ENCODE measurements at places on chromosomes 4 and X.
A peak's percentile ranks its signal among the peaks of the same experiment; 100 is the strongest.

DNA sequence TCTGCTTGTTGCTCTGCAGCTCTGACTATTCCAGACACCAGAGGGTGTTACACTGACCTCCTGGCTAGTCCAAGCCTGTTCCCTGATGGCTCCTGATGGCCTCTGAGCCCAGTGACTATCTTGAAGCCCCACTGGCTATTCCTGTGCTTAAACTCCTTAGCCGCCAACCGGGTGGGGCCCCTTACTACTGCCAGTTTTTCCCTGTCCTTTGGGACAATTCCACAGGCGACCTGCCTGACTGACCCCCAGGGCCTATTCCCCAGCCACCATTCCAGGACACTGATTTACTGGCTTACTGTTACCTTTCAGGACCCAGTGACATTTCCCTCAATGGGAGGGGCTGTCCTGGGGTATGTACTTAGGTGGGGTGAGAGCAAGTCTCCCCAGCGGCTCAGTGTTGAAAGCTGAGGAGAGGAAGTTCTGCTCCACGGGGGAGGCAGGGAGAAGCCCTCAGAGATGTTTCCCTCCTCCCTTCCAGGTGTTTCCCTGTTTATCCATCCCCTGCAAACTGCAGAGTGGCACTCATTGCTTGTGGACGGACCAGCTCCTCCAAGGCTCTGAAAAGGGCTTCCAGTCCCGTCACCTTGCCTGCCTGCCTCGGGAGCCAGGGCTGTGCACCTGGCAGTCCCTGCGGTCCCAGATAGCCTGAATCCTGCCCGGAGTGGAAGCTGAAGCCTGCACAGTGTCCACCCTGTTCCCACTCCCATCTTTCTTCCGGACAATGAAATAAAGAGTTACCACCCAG, 4.0 kb downstream of the TIMP1 start:
- DNase-seq, result no peak

GRCh38 chr4:8171984-8172924, 13.6 kb upstream of the ABLIM2 start:
- no peak for DNase-seq

GRCh38 chr4:151888367-151888866, 127.6 kb upstream of the GATB start:
- DNase-seq, result no peak

DNA sequence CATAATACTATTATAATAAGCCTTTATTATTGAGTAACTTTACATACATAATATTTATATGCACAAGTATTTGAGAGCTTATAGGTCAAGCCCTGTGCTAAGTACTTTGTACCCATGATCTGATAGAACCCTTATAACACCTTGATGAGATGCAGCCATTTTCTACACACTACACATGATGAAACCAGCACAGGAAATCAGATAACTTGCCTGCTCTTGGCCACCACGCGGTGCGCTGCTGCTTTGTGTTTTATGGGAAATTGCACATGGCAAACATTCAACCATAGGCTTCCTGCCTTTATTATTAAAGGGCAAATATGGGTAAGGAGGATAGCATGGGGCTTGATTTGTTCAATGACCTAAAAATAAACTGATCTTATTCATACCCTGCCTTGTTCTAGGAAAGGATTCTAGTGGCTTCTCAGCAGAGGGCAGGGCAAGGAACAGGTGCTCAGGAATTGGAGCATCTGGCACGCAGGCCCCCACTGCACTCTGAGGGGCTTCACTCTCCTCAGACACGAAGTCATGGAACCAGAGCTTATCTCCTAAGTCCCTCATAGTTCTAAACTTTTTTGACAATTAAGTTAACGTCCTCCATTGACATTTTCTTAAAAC, 31.6 kb upstream of the NAP1L5 start:
- no peak for DNase-seq

DNA sequence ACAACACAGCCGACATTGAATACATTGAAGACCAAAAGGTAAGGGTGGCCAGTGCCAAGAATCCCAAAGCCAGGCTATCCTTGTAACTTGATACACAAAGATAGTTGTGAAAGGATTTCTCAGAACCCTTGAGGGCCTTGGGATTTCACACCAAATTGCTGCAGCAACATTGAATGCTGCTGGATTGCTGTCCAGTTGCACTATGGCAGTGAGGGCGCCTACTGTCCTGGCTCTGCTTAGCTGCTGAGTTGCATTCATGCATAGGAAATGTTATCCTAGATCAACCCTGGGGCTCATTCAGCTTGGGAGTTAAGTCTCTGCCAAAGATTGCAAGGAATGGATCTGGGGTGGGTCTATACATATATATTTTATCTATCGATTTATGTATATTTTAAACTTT, 38.7 kb downstream of the LONRF3 start:
- DNase-seq, result no peak

DNA sequence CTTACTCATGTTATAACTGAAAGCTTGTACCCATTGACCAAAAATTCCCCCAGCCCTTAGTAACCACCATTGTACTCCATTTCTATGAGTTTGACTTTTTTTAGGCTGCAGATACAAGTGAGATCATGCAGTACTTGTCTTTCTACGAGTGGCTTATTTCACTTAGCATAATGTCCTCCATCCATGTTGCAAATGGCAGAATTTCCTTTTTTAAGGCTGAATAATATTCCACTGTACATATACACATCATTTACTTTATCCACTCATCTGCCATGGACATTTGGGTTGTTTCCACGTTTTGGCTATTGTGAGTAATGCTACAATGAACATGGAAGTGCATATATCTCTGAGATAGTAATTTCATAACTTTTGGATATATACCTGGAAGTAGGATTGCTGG, 10.4 kb downstream of the RBM3 start:
- no peak for DNase-seq

DNA sequence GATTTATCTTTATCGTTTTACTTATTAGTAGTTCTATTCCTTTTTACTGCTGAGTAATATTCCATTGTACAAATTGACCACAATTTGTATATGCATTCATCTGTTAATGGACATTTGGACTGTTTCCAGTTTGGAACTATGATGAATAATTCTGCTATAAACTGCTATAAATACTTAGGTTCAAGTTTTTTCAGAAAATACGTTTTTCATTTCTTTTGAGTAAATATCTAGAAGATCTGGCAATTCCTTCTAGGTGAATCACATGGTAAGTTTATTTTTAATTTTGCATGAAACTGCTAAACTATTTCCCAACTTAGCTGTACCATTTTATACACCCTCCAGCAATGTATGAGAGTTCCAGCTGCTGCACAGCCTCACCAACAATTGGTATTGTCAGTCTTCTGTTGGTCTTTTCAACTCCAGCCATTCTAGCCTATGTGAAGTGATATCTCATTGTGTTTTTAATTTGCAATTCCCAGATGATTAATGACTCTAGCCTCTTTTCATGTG, 22.2 kb downstream of the LIN54 start:
- no peak for DNase-seq

DNA sequence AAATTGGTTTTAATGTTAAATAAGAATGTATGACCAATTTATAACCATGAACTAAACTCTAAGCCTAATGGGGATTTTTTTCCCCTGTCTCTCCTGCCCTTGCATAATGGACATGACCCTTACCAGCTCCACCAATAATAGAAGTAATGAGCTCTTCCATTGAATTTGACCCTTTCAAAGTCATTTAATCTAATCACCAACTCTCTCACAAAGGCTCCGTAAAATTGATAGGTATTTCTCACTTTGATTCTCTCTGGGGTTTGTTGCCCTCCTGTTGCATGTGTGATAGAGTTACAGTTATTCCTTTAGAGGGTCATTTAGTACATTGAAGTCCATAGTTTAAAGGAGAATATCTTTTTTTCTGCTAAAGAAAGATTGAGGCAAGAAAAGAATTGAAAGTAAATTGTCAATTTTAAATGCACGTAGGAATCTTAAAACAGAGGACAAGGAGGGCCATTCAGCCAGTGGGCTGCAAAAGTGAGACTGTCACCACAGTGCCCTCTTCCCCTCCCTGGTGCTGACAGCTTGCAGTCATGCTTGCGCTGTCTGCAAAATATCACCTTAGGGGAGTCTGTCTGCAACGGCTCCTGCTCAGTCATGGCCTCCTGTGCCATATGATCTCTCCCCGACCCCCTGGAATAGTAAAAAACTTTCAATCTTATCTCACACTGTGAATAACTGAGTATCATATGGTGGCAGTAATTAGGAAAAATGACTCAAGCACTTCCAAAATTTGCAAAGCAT, 307.5 kb upstream of the GNPDA2 start:
- DNase-seq, result no peak

- DNase-seq, result no peak
Measured at GRCh38 chr4:14744346-14744745, 257.9 kb upstream of the CPEB2 start.

- DNase-seq, result peak; percentile 82
Measured at GRCh38 chrX:154547245-154548027, at the start of gene IKBKG. IKBKG (plus strand) TSS chrX:154547620; CDS start chrX:154552003, 4,383 bp downstream.

DNA sequence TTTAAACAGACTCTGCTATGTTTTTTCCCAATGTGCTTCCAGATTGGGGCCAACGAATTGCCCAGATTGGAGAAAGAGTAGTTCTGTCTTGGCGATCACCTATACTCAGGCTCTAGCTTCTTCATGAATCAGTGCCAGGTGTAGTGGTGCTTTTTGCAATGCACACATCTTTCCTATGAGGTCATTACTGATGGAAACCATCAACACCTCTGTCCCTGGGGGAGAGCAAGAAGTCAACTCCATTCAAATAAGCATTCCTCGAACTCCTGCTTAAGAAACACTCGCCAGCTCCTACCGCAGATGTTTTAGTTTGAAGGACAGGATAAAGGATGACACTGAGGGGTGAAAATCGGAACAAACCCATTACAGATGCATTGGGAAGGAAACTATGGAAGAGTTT, 156.5 kb upstream of the DKK2 start:
- DNase-seq, result no peak

DNA sequence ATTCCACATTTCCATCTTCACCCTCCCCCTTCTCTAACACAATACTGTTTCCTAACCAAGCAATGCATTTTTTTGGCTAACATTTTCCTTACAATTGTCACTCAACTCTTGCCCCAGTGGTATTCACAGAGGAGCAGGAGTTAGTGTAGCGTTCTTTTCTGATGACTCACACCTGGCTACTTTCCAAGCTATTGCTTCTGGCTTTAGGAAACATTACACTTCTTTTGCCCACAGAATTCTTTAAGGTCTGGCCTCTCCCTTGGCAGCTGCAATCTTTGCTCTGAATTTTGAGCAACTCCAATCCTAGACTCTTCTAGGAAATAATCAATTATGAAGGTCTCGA, 27.5 kb upstream of the PDGFC start:
- peak; percentile 27 for DNase-seq

GRCh38 chr4:102693861-102694260, 66.9 kb downstream of the MANBA start:
- no peak for DNase-seq
